ENCODE measurements at places on chromosomes 2 and 18.

DNA sequence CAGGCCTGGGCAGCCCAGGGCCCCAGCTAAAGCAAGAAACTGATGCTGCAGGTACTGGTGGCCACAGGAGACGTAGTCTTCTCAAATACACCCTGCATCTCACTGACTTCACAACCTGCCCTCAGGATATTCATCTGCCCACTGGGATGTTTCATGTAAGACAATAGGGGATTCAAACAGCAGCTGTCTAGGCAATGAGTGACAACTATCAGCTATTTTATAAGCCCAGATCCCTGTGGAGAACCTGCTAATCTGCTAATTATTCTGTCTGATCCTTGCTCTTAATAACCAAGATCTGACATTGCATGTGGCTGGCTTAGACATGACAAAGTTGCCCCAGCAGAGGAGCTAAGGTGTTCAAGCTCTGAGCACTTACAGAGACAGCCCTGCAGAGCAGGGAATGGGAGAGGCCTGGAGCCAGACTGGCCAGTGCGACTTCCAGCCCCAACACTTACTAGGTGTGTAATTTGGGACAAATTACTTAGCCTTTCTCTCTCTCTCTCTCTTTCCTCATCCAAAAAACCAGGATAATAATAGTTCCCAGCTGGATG is 28.6 kb downstream of the SIGLEC15 start:
- no peak for DNase-seq

DNA sequence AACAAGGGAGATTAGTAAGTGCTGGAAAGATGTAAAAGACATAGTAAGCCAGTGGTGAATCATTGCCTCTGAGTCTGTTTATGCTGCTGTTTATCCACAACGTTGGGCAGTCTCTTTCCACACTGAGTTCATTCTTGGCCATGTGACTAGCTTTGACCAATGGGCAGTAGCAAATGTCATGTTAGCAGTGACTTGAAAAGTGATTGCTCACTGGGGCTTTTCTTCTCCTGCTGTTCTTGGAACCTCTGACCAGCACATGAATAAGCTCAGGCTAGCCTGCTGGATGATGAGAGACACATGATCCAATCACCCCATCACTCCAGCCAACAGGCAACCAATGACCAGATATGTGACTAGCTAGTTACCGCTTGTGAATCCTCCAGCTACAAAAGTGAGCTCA is 360.4 kb downstream of the SLC4A3 start:
- no peak for DNase-seq

- no peak for DNase-seq
Observed at GRCh38 chr2:45452866-45453265, 158.2 kb downstream of the SRBD1 start.

GRCh38 chr18:37252854-37253393 is 312.7 kb downstream of the CELF4 start:
- DNase-seq, result no peak

DNA sequence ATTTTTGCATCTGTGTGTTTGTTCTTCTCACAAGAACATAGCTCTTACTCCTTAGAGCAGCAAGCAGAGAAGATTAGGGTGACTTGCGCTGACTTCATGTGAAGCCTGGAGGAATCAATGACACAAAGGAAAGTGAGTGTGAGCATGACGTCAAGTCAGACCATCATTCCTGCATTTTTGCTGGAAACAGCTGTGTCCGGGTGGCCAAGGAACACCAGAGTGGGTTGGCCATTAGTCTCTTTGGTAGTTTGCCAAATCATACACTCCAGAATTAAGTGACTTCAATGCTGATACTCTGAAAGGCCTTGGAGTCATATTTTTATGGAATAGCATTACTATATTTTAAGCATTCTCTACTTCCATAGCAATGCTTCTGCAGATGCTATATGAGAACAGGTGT is 597.2 kb downstream of the DCDC2C start:
- no peak for DNase-seq

Measured in stimulated activated naive CD8-positive, alpha-beta T cell treated with anti-CD3 and anti-CD28 coated beads, Interleukin-15, amount 100 ng/mL, for 72 hours (primary cell).